ENCODE measurements at places on chromosomes 13 and 19. TPM values are rescaled to one million over a fixed set of nuclear protein-coding genes. Genes with fewer than 3 reads are reported as not detected.

Gene LRG1
- total RNA-seq: 0.75 TPM

Gene TRPC4
- total RNA-seq: 0.75 TPM

Gene SIGLEC12
- not detected for total RNA-seq

Gene FCER2
- total RNA-seq: not detected

Gene C19orf67
- total RNA-seq: not detected

Gene TMEM238
- not detected for total RNA-seq

Gene CASP14
- not detected for total RNA-seq

Measured in heart left ventricle (tissue), 16 donors.